HS-27A (cell line): ENCODE measurements at places on chromosomes 11 and 22.

DNA sequence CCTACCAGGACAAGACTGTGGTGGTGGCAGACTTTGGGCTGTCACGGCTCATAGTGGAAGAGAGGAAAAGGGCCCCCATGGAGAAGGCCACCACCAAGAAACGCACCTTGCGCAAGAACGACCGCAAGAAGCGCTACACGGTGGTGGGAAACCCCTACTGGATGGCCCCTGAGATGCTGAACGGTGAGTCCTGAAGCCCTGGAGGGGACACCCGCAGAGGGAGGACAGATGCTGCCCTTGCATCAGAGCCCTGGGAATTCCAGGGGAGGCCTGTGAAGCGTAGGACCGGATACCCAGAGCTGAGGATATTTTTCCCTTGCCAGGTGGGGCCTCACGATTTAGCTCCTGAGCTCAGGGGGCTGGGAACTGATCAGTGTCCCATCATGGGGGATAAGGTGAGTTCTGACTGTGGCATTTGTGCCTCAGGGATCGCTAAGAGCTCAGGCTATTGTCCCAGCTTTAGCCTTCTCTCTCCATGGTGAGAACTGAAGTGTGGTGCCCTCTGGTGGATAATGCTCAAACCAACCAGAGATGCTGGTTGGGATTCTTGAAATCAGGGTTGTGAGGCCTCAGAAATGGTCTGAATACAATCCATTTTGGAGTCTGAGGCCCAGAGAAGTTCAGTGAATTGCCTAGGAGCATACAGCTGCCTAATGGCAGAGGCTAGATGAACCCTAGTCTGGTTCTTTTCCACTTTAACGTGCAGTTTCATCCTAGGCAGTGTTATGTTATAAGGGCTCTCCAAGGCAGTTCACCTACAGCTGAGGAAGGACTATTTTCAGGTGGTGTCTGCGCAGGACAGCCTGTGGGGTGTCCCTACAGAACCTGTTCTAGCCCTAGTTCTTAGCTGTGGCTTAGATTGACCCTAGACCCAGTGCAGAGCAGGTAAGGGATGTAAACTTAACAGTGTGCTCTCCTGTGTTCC, 19.5 kb downstream of the PIK3IP1 start:
- DNase-seq, result no peak

- DNase-seq, result no peak
Observed at GRCh38 chr11:81497202-81497804, 1236.4 kb downstream of the FAM181B start.

DNA sequence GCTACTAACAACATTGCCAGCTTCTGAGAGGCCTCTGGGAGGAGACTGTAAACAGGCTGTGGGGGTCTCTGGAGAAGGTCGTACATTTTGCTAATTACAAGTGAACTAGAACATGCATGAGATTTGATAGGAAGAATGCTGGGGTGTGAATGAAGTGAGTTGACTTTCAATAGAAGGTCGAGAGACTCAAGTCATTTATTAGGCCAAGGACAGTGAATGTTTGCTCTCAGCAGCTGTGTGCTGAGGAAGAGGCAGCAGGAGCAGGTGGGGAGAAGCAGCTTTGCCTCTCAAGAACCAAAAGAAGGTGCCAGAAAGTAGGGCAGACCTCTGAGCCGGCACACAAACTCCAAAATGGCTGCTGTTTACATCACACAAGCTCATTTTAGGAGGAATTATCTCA, 91.7 kb downstream of the PIWIL4 start:
- no peak for DNase-seq

- DNase-seq, result no peak
Observed at GRCh38 chr11:20308601-20309000, 54.9 kb upstream of the HTATIP2 start.

GRCh38 chr11:74936087-74936486, 12.8 kb downstream of the XRRA1 start:
- no peak for DNase-seq

- no peak for DNase-seq
Observed at GRCh38 chr11:131495423-131495822, 125.0 kb downstream of the NTM start.

- DNase-seq, result no peak
Observed at GRCh38 chr11:117444256-117444655, 116.6 kb downstream of the CEP164 start.

- no peak for DNase-seq
Observed at GRCh38 chr11:70786021-70786665, 387.8 kb downstream of the CTTN start.

DNA sequence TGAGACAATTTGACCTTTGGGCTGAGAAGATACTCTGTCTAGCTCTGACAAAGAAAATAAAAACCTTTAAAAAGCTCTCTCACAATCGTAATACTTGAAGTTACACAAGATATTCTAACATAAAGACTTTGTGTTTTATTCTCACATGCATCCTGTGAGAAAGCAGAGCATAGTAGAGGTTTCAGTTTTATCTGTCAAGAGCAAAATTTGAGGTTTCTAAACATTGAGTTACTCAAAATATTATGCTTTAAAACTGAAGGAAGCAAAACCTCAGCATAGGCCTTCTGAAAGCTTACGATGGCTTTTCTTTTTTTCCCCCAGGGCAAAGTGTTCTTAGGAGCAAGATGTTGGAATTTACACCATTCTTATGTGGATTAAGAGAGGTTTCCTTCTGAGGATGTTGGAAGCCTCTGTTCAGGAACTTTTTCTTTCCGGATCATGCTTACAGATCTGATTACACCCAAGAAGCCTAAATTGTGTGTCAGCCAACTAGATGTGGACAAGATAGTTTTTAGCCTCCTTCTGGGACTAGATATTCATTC, 15.0 kb upstream of the OR51M1 start:
- DNase-seq, result no peak

- no peak for DNase-seq
Observed at GRCh38 chr11:7484645-7485044, 661 bp upstream of the OLFML1 start.

GRCh38 chr11:118628432-118628831, 21.0 kb downstream of the PHLDB1 start:
- no peak for DNase-seq

DNA sequence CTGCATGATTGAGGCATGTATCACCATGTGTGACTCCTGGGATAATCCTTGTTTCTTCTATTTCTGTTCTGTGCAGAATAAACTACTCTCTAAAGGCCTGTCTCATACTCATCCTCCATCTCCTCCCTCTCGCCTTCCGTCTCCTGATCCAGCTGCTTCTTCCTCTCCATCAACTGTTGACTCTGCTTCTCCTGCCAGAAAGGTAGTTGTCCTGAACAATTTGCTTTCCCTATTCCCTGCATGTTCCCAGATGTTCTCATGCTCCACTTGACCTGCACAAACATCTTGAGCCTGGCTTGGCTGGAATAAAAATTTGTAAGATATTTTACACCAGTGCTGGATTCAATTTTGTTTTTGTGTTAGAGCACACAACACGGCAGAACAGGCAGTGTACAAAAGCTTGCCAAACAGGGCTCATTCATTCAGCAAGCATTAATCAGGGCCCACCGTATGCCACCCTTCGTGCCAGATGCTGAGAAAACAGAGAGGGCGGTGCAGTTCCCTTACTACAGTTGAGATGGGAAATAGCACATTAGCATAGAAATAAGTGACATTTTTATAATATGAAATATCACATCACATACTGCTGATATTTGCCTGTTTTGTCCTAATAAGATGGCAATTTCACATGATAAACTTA, 133.3 kb upstream of the PARVA start:
- no peak for DNase-seq

GRCh38 chr22:35478633-35479107, 62.0 kb upstream of the RASD2 start:
- no peak for DNase-seq

GRCh38 chr22:29457730-29458129, 19.3 kb downstream of the RFPL1 start:
- no peak for DNase-seq

GRCh38 chr11:17188675-17189074, 19.1 kb downstream of the PIK3C2A start:
- DNase-seq, result no peak

GRCh38 chr11:59600234-59600633, 15.3 kb downstream of the OSBP start:
- DNase-seq, result no peak

DNA sequence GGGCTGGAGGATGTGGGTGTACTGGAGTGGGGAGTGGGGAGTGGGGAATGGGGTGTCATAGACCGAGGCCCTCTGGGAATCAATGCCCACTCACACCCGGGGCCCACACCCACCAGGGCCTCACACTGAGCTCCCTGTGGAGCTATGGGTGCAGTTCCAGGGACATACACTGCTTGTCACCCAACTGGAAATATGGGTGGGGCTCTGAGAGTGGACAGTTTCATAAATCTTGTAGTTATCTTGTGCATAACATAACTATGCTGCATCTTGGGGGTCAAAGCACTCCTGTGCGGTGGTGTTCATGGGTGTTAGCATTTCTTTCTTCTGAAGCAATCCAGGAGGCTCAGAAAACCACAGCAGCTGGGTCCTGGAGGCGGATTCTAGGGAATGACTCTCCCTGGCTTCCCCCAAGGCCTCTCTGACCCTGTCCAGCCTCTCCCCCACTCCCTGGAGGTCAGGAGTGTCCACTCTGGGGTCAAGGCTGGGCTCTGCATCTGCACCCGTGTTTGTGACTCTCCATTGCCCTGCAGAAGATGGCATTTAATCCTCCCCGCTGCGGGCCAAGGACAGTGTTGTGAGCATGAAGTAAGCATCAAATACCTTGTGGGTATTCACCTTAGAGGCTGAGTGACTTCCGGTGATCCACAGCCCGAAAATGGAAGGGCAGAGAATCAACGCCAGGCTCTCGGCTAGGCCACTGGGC, 172.5 kb downstream of the CTTN start:
- no peak for DNase-seq
